Effector memory CD4-positive, alpha-beta T cell (primary cell): ENCODE measurements at places on chromosomes 13 and 19.

GRCh38 chr19:45395821-45396617 is 8.8 kb downstream of the PPP1R13L start:
- DNase-seq: no peak

- no peak for DNase-seq
Observed at GRCh38 chr19:48683349-48683748, 10.5 kb upstream of the NTN5 start.

- DNase-seq: no peak
Observed at GRCh38 chr13:112574834-112575613, 12.9 kb downstream of the TUBGCP3 start.

- no peak for DNase-seq
Observed at GRCh38 chr19:3880471-3881271, at the start of gene ATCAY. TSS of gene ATCAY (plus strand) at chr19:3880685. CDS start at chr19:3885768, 5,083 bp downstream.

GRCh38 chr13:48154671-48155070 is 59.8 kb upstream of the MED4 start:
- DNase-seq: no peak

DNA sequence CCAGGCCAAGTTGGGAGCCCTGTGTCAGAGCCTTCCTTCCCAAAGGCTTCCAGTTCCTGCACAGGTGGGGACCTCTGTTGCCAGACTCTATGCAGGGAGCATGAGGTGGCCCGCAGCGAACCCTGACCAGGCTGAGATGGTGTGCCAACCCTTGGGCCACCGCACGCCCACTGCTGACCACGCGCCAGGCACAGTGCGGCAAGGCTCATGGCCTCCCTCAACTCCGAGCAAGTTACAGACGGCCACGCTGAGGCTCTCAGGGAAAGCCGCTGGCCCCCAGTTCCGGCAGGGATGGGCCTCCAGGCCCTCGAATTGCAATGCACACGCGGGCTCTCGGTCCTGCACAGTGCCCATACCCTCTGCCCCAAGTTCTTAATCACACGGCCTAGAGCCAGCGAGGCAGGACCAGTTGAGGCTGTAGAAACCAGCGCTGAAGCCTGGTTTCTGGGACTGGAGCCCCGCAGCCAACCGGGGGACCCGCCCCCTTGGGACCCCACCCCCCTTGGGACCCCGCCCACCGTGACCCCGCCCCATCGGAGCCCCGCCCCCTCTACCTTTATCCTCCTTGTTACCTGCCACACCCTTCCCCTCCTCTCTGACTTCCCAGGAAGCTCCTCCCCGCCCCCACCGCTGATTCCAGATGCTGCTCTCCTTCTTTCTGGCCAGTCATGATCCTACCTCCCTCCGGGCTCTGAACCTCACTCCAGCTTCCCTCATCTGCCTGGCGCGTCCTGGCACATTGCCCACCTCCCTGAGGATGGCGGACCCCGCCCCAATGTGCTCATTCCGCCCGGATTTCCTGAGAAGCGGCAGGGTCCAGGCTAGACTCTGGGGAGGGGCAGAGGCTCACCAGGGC is 6.0 kb downstream of the PEX11G start:
- no peak for DNase-seq

DNA sequence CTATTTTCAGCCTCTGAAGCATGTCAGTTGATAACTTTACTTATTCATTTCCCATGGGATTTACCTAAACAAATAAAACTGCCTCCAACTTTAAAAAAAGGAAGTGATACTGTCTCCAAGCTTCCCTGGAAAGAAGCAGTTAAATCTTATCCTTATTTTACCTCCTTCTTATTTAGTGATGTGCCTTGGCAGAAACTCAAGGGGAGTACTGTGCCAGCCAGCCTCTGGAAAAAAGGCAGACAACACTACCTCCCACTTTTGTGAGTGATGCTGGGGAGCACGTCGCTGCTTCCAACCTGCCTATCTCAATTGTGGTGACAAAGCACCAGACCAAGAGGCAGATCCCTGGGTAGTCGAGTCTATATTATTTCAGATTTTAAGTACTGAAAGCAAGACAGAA is 765.6 kb downstream of the DIAPH3 start:
- DNase-seq: no peak

DNA sequence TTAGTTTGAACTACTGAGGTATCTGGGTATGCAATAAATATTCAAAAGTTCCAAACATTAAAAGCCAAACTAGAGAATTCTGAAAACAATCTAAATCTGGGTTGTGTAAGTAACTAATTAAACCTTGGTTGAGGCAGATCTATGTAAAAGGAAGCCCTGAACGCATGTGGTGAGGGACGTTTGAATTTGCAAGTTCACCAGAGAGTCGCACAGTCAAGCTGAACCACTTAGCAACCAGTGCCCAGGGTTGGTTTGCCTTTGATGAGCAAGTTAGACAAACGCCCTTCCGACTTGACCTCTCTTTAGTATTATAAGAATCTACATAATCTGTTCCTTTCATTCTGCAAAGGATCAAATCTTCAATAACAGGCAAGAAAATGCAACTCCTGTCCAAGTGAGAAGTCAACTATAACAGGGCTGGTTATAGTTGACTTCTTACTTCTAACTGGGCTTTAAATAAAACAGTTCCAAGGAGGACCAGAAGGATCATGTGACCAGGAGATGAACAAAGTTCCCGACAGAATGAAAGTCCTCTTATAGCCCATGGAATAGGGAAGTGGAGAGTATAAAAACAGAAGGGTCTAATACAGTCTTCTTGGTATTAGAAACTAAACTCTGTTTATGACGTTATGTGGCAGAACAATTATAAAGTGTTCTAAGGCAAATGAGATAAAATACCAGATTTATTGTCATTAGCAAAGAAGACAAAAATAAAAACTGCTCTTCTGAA is 40.6 kb downstream of the PHF11 start:
- no peak for DNase-seq

GRCh38 chr19:49639401-49640112 is 386 bp downstream of the RRAS start:
- DNase-seq: no peak

GRCh38 chr13:43981091-43981490 is 101.4 kb downstream of the LACC1 start:
- DNase-seq: no peak

- DNase-seq: no peak
Observed at GRCh38 chr19:5973376-5973775, 4.6 kb downstream of the RANBP3 start.

DNA sequence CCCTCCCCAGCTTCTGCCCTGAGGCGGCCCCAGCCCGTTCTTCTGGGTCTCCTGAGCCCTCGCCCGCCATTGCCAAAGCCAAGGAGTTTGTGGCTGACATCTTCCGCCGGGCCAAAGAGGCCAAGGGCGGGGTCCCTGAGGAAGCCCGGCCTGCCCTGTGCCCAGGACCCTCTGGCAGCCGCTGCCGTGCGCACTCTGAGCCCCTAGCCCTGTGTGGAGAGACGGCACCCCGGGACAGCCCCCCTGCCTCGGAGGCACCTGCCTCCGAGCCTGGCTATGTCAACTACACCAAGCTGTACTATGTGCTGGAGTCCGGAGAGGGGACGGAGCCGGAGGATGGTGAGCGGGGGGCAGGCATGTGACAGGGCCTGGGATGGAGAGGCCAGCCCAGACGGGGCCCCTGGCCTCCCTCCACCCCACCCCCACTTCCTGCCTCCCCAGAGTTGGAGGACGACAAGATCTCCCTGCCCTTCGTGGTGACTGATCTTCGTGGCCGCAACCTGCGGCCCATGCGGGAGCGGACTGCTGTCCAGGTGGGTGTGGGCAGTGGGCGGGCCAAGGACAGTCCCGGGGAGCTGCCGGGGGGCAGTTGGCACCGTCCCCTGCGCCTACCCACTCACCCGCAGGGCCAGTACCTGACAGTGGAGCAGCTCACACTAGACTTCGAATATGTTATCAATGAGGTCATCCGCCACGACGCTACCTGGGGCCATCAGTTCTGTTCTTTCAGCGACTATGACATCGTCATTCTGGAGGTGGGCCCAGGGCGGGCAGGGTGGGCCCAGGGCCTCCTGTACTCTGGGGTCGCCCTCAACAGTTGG is 7.0 kb downstream of the DCAF15 start:
- no peak for DNase-seq

- no peak for DNase-seq
Observed at GRCh38 chr19:34692549-34692948, 15.1 kb downstream of the ZNF302 start.

DNA sequence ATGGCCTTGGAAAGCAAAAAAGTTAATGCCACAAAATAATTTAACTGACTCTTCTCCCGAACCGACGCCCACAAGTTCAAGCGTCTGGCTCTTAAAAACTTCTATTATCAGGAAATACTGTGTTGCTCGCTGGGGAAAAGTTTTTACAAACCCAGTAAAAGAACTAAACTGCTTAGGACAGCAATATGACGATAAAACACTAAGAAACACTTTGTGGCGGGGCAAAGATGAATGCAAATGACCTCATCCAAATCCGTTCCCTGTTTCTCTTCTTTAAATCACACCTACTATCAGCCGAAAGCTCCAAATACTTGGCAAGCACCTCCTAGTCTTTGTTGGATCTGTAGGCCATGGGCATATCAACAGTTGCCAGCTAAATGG is 4.9 kb downstream of the SIGLEC11 start:
- DNase-seq: no peak

GRCh38 chr13:112510002-112510780 is 77.8 kb downstream of the TUBGCP3 start:
- no peak for DNase-seq

DNA sequence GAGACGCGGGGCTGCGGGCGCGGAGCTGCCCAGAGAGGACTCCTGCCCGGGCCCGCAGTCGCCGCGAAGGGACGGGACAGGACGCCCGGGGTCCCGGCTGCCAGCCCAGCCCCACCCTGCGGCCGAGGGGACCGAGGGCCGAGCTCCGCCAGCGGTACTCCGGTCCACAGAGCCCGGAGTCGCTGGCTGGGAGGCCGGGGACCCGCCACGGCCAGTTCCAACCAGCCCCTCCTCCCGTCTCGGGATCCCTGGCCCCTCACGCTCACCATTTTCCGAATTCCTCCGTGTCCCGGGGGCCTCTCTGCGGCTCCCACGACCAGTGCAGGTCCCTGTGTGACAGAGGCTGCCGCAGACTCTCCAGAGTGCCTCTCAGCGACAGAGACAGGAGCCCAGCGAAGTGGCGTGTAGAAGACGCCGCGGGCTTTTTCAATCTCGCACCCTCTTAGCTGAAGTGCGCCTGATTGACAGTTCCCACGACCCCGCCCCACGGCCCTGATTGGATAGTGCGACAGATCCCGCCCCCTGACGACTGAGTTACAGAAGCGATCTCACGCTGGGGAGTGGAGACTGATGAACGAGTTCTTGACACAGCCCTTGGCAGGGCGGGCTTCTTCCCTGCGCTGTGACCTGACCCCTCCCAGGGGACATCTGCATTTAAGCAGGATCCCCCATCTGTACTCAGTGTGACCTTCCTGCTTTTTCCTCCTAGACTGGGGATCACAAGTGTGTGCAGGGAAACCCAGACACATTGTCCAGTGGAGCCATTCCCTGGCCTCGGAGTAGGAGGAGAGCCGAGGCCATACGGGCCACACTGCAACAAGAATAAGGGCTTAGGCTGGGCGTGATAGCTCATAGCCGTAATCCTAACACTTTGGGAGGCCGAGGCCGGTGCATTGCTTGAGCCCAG is 44.0 kb downstream of the ZNF823 start:
- peak; percentile 8 for DNase-seq

- DNase-seq: no peak
Observed at GRCh38 chr13:32951580-32951979, 64.6 kb upstream of the KL start.

GRCh38 chr19:5571777-5572176 is 4.0 kb upstream of the TINCR start:
- no peak for DNase-seq

- no peak for DNase-seq
Observed at GRCh38 chr13:25588336-25589060, 216.7 kb downstream of the ATP8A2 start.

GRCh38 chr13:44930963-44931623 is 58.2 kb downstream of the NUFIP1 start:
- DNase-seq: no peak

GRCh38 chr13:76729691-76730090 is 156.5 kb downstream of the KCTD12 start:
- DNase-seq: no peak

DNA sequence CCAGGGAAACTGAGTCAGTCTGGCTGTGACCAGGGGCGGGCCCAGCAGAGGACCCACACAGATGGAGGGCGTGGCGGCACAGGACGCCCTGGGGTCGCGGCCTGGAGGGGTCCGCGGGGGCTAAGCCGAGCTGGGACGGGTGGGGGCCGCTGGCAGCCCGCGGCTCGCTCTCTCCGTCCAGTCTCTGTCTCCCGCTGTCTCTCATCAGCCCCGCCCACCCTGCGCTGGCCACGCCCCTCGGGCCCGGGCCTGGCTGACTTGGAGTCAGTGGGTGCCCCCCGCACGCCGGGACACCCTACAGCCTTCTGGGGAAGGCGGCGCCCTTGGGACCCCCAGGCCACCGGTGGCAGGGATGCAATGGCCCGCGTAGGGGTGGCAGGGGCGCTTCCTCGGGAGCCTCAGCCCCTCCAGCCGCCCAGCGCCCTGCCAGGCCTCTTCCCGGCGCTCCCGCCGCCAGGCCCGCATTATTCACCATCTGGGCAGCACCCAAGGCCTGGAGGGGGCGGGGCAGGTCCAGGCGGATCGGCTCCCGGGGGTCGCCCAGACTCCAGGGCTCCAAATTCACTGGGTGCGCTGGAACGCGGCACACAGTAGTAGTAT is at the start of gene TBXA2R:
TSS of gene TBXA2R (minus strand) at position 186 of the 600 bp plus-strand sequence. CDS start 6,241 bp downstream, outside the sequence.
- DNase-seq: no peak
